ENCODE measurements at places on chromosomes 16 and 17.

GRCh38 chr17:6137716-6138502, 67.7 kb downstream of the WSCD1 start:
- no peak for DNase-seq

DNA sequence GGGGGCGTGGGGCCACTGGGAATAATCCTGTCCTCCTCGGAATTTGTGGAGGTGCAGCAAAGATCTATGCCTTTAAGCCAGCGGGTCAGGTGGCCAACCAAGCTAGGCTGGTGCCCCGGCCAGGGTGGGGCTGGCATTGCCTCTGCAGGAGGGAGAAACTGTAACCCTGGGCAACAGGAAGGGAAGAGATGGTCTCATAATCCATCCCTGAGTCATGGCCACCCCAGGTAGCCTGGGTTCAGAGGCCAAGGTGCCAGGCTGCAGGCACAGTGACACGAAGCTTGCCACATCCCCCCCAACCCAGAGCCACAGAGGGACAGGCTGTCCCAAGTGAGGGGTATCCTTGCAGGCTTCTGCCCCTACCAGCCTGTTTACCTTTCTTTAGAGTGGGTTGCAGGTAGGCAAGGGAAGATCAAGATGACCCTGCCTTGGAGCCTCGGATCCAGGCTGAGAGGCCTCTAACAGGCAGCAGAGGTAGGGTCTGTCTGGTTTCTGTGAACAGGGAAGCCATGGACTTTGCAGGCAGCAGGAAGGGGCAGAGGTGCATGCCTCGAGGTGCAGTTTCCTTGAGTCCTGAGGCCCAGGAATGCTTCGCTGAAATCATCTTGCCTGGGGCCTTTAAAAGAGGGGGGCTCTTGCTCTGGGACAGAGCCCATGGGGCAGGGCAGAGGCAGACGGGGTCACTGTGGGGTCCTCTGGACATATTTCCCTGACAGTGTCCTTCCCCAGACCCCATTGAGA, 4.0 kb downstream of the LASP1 start:
- no peak for DNase-seq

DNA sequence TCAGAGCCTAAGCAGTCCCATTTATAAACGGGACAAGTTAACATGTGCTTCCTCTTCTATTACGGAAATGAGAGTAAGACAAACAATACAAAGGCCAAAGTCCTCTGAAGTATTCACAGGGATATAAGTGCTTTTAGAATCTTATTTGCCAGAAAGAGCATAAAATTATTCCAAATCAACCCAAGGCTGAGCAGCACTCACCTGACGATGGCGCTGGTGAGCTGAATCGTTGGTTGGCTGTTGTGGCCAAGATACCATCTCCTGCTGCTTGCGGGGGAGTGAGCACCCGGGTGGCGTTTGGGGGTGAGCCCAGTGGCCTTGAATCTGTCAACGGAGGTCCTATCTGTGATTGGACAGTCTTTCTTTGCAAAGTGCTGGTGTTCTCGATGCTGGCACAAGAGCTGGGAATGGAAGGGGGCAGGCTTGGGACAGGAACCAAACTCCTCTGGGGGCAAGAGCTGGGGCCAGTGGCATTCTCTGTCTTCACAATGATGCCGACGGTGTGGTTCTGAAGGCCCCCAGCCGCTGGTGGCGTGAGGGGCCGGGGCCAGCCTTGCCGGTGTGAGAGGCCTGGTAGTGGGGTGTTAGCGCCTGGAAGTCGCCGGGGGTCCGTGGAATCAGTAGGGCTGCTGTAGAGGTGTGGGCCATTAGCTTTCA, 9.5 kb upstream of the DHRS13 start:
- DNase-seq, result peak; percentile 61

DNA sequence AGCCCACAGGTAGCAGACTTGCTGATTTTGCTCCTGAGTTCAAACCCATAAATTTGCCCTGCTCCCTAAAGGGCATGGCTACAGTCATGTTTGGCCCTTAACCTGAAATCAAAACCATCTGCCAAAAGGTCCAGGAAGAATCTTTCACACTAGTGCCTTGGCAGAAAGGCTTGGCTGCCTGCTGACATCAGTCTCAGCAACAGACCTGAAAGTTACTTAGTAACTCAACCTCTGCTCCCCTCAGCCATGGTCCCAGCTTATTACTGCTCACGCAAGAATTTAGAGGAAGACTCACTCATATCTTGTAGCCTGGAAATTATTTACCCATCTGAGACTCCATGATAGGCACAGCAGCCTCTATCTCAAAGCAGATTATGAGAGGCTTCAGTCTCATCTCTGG, 98.0 kb upstream of the KIF2B start:
- no peak for DNase-seq

DNA sequence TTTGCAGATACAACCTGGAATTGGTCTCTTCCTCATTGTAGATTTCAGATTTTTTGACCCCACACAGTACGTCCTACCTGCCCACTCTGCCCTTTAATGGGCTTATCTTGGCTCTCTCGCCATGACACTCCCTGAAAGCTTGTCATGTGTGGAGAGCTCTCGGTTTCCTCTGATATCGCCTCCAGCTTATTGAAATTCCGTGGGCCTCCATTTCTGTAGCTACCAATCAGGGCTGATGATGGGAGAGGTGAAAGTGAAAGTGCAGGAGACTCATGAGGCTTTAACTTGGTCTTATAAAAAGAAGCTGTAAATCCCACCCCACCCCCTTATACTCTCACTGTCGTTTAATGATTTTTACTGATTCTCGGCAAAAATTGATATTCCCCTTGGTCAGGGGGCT, 17.7 kb downstream of the HOXB1 start:
- peak; percentile 34 for DNase-seq

- no peak for DNase-seq
Observed at GRCh38 chr16:56970934-56971767, 9.4 kb downstream of the CETP start.

DNA sequence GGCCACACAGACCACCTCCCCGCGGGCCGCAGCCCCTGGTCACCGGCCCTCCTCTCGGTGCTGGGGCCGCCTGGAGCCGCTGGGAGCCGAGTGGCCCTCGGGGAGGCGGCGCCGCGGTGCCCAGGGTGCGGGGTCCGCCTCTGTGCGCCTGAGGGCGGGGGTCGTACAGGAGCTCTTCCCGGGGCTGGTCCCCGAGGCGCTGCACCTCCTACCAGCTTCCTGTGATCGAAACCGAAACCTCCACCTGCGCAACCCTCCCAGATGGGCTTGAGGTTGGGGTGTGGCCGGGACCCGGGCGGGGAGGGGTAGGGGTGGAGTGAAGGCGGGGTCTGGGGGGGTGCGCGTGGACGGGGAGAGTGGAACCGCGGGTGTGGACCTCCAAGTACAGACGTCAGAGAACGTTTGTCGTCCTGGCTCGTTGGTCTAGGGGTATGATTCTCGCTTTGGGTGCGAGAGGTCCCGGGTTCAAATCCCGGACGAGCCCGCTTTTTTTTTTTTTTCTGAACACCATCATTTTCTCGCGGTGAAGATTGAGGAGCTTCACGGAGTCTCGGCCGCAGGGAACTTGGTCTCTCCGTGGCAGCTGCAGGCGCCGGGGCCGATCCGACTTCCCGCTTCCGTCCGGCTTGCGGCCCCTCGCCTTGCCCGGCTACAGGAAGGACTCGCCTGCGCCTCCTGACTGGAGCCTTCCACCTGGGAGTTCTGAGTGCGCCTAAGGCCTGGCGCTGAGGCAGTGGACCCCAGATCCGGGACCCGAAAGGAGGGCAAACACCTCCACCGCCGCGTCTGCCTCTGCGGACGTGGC, 23.9 kb downstream of the ZNF213 start:
- DNase-seq, result peak; percentile 91

- DNase-seq, result no peak
Observed at GRCh38 chr16:54325616-54326265, 39.2 kb upstream of the IRX3 start.

DNA sequence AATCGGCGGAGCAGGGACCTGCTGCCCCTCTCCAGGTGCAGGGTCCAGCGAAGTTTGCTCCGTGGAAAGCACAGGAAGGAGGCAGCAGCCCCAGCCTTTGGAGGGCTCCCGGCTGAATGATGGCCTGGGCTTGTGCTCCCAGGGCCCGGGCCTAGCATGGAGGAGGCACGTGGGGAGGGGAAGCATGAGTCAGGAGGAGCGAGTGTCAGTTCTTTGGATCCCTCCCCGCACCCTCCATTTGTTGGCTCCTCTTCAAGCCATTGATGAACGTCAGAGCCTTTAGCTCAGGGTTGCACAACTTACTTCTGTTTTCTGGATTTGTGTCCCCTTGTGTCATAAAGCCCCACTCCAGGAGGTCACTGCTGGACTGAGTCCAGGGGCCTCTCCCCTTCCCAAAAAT, 25.8 kb downstream of the TTYH2 start:
- DNase-seq, result no peak

- DNase-seq, result no peak
Observed at GRCh38 chr16:15790458-15790857, 66.4 kb downstream of the MYH11 start.

- DNase-seq, result no peak
Observed at GRCh38 chr17:39926135-39926587, 1.2 kb downstream of the ORMDL3 start.

DNA sequence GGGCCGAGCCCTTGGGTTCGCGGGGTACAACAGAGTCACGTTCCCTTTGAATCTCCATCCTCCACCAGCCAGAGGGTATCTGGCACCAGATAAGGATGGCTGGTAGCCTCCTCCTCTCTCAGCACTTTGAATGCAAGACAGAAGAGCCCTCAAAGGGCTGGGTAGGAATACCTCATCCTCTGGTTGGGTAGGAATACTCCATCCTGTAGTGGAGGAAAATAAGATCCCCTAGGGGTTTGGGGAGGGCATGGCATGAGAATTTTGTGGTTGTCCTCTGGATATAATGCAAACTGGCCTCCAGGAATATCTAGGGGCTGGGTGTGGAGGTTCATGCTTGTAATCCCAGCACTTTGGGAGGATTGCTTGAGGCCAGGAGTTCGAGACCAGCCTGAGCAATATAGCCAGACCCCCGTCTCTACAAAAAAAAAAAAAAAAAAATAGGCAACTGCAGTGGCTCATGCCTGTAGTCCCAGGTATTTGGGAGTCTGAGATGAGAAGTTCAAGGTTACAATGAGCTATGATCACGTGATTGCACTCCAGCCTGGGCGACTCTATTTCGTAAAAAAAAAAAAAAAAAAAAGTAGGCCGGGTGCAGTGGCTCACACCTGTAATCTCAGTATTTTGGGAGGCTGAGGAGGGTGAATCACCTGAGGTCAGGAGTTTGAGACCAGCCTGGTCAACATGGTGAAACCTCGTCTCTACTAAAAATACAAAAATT, 2.7 kb downstream of the IGFBP4 start:
- peak; percentile 63 for DNase-seq

DNA sequence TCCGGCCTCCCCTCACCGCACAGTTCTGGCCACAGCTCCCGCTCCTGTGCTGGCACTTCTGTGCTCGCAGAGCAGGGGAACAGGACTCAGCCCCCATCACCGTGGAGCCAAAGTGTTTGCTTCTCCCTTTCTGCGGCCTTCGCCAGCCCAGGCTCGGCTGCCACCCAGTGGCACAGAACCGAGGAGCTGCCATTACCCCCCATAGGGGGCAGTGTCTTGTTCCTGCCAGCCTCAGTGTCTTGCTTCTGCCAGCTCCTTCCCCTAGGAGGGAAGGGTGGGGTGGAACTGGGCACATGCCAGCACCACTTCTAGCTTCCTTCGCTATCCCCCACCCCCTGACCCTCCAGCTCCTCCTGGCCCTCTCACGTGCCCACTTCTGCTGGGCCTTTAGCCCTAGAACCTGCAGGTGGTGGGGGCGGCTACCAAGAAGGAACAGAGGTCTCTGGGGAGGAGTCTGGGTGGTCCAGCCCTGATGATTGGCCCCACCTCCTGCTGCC, 645 bp upstream of the ELMO3 start:
- DNase-seq, result peak; percentile 84

DNA sequence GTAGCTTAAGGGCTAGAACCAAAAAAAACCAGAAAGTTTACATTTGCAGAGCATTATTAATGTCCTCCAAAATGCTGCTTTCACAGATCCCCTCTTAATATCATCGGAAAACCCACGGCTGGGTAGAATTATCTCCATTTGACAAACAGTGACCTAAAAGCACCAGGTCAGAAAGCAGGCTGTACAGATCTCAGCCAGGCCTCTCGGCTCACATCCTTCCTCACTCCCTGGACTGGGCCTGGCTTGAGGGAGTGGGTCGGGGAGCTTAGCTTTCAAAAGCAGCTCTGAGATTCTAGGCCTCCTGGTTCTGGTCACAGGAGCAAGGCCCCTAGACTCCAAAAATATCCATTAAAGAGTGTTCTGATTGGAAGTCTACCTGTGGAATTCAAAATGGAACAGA, 9.1 kb upstream of the SLC12A3 start:
- no peak for DNase-seq

- DNase-seq, result peak; percentile 61
Observed at GRCh38 chr17:57622683-57623433, 122.2 kb downstream of the CCDC182 start.

DNA sequence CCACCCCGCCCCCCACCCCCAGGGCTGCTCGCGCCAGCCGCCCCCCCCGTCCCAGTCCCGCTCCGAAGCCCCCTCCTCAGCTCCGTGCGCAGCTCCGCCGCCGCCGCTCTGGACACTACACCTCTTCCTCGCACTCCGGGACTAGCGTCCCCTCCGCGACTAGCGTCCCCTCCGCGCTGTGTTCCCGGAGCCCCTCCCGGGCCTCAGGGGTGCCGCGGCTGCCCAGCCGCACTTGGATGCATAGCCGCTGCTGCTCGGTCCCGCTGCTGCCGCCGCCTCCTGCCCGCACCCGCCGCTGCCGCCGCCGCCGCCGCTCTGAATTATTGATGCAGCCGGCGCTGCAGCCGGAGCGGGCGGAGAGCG, at the start of gene CBLN1:
Gene CBLN1 (minus strand): TSS at position 359 of the 363 bp plus-strand sequence. CDS start 373 bp downstream, outside the sequence.
- DNase-seq, result no peak

DNA sequence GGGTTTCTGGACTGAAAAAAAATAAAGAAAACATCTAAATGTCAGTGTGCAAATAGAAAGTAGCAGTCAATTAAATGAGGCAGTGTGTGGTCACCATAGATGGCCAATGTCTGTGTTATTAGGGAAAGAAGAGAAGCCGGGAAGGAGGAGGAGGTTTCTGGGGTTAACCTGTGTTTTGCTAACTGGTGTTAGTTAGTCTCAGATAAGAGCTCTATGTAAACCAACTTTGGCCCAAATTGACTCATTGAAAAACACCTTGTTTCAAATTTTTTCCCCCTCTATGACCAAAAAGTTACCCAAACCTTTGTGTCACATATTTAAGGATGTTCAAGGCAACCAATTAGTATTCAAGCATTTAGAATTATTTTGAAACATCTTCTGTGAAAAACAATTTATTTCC, 530.9 kb downstream of the MAF start:
- DNase-seq, result no peak

DNA sequence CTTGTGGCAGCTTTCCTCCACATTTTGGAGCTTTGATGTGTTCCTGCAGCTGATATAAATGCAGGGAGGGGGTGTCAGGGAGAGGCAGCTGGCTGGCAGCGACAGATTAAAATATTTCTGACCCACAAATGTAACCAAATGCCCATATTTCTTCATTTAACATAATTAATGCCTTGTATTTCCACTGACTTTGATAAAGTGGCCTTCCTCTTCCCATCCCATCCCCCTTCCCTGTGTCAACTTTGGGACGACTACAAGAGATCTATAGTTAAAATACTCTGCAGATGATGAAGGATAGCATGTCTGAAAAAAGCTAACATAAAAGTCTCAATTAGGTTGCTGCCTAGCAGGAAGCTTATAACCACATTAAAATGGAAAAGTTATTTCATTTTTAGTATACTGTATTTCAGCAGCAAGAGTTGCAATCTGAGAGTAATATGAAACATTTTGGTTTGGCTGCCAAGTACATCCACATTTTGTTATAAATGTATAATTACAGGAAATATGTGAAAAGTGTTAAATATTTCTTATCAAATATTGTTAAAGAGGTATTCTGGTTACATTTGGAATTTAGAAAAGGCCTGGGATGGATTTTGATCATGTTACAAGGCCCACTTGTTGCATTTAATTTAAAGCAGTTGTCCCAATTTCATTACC, 238.7 kb upstream of the TBX2 start:
- DNase-seq, result no peak

GRCh38 chr17:36024106-36024869, 6.5 kb upstream of the CCL23 start:
- no peak for DNase-seq

Data from hematopoietic multipotent progenitor cell treated with erythropoietin and hydrocortisone succinate and interleukin-3 and kit ligand, for 6 days (in vitro differentiated cells).